ENCODE measurements at places on chromosomes 11 and 22.

DNA sequence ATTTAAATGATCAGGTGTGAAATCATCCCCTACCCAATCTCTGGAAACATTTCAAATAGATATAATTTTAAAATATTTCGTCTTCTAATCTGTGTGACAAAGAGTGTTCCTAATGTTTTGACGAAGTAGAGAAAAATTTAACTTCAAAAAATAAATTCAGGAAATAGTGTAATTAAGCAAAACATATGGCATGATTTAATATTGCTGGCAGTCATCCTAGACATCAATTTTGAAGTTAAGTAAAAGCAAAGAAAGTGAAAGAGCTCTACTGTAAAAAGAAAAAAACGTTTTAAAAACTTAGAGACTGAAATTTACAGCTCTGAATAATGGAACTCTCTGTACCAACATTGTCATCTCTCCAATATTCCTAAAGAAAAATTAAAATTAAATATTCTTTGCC, 1062.3 kb downstream of the LRRC4C start:
- no peak for DNase-seq

DNA sequence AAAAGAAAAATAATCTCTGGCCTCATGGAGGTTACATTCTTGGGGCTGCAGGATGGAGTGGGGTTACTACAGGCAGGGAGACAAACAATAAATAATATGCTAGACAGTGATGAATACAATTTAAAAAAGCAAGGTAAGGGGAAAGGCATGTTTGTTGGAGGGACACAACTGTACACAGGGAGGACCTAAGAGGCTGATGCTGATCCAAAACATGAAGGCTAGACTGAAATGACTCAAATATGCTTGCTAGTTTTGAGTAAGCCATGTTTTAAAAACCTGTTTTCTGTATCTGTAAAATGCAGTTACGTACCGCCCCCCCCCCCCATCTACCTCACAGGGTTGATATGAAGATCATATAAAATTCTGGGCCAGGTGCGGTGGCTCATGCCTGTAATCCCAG, 44.0 kb downstream of the EIF4ENIF1 start:
- DNase-seq = no peak

DNA sequence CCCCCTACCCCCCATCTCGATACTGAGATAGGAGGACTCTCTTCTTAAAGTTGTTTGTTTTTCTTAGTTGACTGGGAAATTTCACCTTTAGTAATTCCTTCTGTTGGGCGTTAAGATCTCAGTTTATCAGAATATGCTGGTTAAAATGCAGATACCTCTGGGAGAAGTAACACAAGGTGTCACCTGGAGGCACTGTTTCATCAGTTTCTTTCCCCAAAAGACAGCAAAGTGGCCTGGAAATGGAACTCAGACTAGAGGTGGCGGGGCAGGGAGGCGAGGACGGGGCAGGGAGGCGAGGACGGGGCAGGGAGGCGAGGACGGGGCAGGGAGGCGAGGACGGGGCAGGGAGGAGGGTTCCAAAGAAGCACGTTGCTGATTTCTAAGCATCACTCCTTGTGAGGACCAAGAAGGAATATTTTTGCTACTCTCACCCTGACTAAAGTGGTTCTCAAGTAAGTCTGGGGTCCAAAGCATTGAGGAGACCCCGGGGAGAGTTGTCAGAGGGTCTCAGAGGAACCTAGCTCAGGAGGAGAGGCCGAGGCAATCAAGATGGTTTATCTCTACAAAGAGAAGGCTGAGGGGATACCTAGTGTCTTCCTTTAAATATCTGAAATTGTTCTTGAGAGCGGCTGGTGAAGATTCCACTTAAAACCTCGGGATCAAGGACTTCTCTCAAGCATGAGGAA, 147.0 kb upstream of the B3GAT1 start:
- no peak for DNase-seq

GRCh38 chr11:69746140-69746539, 29.0 kb downstream of the FGF4 start:
- no peak for DNase-seq

- DNase-seq = no peak
Observed at GRCh38 chr11:34996958-34997357, 80.5 kb downstream of the PDHX start.

DNA sequence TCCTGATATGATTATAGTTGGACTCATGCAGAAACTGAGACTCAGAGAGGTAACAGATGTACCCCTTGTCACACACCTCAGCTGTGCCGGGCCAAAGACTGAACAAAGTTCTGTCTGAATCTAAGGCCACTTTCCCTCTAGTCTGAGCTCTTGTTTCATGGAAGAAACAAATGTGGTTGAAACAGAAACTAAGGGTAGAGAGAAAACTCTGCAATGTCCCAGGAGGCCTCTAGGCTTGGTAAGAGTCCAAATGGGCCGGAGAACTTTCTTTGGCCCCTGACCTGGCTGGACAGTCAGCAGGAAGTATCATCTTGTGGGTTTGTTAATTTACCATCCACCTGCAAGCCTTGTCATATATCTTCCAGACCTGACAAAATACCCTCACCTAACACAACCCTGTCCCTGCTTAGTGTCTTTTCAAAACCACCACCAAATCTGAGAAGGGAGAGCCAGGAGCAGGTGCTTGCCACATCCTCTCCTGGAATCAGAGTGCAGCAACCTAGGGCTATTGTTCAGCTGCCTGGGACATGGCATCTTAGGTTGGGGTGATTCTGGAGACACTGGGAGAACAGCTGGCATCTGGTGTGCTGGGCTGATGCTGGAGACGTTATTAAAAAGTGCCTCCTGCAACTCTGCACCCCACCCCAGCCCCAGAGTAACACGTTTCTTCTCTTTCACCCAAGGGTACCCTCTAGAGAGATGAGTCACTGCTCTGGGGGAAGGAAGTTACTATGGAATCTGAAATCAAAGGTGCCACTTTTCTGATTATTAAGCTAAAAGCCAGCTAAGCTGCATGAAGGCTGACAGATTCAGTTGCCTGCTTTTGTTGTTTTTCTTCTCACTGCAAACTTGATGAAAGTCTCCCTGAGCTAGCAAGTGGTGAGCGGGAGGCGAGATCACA, 126.3 kb upstream of the TIMP3 start:
- no peak for DNase-seq

DNA sequence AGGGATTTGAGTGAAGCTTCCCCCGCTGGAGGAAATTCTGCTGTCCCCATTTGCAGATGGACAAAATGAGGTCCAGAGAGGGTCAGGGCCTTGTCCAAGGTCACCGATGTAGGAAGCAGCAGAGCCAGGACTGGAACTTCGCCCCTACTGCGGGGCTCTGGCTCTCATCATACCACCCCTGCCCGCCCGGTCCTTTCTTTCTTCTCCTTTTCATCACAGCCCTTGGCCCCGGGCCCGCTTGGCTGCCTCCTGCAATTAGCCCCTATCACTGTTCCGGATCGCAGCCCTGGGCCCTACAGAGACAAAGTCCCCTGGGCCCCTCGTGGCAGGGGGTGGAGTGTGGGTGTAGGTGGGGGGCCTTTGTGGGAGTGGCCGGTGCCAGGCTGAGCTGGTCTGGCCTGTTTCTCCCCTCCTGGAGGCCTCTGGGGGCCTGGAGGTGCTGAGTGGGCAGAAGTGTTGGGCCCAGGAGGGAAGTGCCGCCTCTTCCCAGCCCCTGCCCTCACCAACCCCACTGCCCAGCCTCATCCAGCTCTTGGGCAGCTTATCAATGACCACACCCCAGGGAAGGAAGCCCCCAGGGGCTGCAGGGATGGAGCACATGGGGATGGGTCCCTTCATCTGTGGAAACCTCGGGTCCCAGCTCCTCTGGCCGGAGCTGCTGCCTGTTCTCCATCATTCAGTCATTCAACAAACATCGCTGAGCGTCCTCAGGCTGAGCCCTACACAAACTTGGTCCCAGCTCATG, 3.4 kb downstream of the EMID1 start:
- DNase-seq = no peak

DNA sequence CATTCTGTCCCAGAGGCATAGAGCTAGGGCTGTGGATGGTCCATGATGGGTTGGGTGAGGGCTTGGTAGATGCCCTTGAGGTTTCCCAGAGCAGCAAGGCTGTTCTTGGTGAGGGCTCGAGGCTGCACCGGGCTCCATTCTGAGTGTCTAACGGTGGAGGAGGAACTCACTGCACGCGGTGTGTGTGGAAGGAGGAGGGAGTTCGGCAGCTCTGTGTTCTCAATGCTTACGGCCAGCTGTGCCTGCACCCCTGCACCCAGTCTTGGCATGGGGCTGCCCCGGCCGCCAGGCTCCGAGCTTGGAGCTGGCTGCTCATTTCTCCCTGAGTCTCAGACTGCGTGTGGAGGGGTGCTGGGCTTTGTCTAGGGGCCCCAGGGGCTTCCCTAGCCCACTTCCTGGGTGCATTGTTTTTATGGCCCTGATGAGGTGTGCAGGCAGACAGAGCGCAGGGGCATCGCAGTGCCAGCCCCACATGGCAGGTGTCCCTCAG, 1247.1 kb downstream of the BRD1 start:
- no peak for DNase-seq

DNA sequence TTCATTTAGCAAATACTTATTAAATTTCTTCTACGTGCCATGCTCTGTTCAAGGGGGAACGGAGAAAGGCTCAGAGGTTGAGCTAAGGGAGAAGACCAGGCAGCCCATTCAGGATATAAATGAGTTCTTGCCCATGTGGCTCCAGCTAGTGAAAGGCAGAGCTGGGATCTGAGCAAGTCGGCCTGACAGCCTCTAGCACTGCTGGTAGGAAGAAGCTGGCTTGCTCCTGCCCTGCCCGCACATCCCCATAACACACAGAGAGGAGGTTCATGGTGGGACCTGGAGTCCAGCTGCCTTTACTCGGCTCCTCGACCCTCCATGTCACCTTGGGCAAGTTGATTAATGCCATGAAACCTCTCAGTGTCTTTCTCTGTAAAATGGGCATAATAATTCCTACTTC, 2.0 kb downstream of the SLC15A3 start:
- no peak for DNase-seq
